ENCODE measurements at places on chromosomes 3 and 15.
A peak's percentile ranks its signal among the peaks of the same experiment; 100 is the strongest.

DNA sequence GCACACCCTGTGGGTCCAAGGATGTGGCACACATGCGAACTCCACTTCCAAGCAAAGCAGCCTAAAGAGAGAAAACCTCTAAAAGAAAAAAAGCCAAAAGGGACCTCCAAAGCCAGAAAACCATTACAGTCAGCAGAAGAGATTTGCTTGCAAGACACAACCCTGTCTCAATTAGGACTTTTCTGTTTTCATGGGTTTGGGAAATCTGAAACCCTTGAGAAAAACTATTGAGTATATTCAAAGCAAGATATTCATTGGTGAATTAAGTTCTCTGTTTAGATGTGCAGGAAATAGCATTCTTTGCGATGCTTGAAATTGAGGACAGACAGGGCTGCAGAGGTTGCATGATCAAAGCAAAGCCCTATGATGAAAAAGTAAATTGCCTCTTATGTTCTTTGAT, 10.2 kb upstream of the LDHAL6B start:
- no peak for DNase-seq

DNA sequence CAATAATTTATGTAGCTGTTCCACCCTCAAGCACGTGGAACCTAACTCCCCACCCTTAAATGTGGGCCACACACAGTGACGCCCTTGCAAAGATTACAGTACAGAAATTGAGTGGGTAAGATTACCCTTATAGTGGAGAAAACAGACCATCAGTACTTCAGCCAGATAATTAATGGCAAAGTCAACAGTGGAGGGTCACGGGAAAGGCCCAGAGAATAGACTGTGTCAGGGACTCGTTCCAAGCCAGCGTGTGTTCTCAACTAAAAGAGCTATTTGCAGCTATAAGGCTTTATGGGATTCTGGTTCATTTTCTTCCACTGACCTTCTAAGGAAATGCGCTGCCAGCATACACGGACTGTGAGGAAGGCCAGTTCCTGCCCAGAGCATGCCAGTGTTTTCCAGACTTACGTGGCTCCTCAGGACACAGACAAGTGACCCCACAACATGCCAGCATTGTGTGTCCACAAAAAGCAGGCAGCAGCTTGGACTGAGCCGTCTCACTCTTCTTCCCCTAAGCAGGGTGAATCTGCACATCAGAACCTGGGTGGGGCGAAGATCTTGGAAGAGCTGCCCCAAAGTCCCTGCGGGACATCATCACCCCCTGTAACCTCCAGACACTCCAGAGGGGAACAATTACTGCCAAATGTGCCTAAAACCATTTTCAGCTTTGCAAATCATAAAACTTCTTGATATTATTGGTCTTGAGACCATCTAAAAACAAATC, 428.5 kb downstream of the OCA2 start:
- DNase-seq = no peak

GRCh38 chr3:25257026-25257425, 171.0 kb upstream of the RARB start:
- DNase-seq = no peak

GRCh38 chr15:31297575-31298456, 28.8 kb upstream of the KLF13 start:
- no peak for DNase-seq

DNA sequence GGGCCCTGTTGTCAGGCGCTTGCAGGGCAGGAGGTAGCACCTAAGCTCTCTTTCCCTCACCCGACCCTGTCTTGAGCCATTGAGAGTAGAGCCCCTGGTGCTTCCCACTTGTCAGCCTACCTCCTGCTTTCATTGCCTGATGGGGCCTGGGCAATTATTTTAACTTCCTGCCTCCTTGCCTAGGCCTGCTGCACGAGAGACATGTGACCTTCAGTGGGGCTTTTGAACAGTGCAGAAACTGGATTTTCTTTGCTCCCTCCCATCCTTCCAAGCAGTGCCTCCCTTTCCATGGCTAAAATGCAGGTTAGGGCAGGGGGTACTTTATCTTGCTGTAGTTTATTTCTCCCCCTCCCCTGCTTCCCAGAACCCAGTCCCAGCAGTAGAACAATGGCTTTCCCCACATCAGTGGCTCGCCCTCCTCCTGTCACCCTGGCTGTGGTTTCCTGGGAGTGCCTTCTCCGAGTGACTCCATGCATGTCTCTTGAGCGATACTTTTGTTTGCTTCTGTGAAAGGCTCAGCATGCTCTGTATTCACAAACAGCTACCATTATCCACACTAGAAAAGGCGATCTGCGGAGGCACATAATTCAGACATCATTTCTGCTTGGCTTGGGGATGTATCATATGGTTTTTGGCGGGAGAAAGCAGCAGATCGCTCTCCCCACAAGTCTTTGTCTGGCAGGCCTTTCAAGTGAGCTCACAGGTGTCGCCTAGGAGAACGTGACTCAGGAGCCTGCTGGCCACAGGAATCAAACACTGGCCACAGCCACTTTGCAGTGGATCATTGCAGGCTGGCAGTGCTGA, 24.1 kb downstream of the PDIA5 start:
- no peak for DNase-seq

GRCh38 chr3:197353867-197354567, 55.6 kb upstream of the DLG1 start:
- no peak for DNase-seq

- DNase-seq = no peak
Observed at GRCh38 chr3:124858275-124858674, 28.9 kb downstream of the ITGB5 start.

- DNase-seq = no peak
Observed at GRCh38 chr3:38127611-38128302, 9.2 kb downstream of the ACAA1 start.

DNA sequence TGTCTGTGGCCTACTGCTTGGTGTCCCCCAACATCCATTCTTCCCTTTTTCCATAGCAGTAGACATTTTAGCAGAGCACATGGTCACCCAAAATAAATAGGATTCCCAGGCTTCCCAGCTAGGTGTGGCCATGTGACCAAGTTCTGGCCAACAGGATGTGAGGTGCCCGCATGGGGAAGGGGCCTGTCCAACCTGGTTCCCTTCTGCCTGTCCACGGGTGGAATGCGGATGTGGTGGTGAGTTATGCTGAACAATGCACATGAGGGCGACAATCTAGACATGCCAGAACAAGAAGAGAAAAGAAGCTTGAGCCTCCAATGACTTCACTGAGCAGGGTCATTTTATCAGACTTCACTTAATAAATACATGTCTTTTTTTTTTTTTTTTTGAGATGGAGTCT, 77.6 kb upstream of the DLG1 start:
- DNase-seq = no peak

- no peak for DNase-seq
Observed at GRCh38 chr3:136547293-136547692, 204.9 kb downstream of the STAG1 start.

GRCh38 chr15:48313216-48313615, 18.0 kb upstream of the DUT start:
- no peak for DNase-seq

GRCh38 chr3:116339441-116340028, 105.8 kb downstream of the LSAMP start:
- no peak for DNase-seq

- DNase-seq = no peak
Observed at GRCh38 chr3:55097441-55097840, 169.6 kb upstream of the LRTM1 start.

DNA sequence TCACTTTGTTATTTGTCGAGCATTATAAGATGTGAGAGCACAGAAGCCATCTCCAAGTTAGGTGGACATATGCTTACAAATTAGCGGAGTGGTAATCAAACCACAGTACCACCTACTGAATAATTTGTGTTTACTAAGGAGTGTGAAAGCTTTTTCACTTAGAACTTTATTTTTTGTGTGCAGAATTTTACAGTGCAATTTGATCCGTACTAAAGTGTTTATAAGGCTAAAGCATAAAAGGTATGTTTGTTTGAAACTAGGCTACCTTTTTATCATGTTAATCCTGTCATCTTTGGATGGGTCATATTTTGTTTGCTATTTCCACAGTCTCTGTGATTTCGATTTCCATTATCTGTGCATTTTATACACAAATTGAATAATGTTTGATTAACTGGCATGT, 37.5 kb downstream of the MAP2K5 start:
- DNase-seq = no peak

DNA sequence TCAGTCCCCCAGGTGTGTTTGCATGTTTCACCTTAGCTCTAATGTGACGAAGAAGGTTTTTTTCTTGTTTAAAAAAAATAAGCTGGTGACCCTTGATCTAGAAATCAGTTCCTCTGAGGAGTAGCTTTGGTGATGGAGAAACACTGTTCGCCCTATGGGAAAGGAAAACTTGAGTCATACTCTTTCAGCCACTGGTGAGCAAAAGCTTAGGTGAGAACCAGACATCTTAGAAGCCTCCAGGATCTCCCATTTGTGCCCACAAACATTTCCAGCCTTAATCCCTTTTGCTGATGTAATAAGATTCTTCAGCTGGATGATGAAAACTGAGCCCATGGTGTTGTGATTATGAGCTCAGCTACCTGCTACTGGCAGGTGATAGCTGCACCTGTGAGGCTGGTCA, 37.8 kb downstream of the SLC27A2 start:
- no peak for DNase-seq

GRCh38 chr3:22960105-22960984, 242.8 kb upstream of the UBE2E2 start:
- DNase-seq = no peak

DNA sequence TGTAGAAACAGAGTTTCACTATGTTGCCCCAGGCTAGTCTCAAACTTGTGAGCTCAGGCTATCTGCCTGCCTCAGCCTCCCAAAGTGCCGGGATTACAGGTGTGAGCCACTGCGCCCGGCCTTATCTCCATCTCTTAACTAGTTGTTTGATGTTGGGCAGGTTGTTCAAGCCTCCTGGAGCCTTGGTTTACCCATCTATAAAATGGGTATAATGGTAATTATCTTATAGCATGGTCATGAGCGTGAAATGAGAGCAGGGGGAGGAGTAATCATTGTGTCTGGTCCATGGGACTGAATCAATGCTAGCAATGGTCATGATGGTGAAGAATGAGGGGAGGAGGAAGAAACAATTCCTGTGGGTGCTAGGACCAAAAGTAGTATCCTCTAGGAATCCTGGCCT, 32.0 kb downstream of the SMAD3 start:
- no peak for DNase-seq

DNA sequence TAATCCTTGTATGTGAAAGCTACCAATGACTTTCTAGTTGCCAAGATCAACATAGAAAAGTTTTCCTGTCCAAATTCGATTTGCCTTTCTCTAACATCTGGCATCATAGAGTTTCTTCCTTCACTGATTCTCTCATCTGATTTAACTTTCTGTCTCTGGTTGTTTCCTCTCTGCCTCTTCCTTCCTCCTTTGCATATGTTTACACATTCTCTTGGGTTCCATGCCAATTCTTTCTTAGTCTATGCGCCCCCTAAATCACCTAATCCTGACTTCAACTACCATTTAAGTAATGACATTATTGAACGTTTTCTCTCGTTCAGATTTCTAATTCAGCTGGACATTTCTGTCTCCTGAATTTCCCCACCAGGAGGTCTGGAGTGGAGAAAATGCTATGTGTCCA, 561.9 kb upstream of the TGFBR2 start:
- DNase-seq = no peak

DNA sequence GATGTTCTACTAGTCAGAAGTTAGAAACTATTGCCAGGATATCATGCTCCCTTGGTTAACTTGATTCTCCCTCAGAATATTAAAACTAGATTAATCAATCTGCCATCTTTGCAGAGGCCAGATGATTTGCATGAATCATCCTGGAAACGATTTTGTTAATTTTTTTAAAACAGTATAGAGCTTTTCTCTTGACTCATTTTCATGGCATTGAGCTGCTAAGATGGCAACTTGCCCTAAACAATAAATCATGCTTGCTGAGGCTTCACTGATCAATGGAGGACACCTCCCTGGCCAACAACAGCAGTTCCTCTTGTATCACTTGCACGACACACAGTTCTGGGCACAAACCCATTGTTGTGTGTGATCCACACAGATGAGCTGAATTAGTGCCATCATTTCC, 109.1 kb downstream of the COL6A6 start:
- DNase-seq = no peak

GRCh38 chr3:82031596-82031995, 270.2 kb upstream of the GBE1 start:
- no peak for DNase-seq

- peak; percentile 26 for DNase-seq
Observed at GRCh38 chr3:182793663-182794454, 555 bp downstream of the ATP11B start.

DNA sequence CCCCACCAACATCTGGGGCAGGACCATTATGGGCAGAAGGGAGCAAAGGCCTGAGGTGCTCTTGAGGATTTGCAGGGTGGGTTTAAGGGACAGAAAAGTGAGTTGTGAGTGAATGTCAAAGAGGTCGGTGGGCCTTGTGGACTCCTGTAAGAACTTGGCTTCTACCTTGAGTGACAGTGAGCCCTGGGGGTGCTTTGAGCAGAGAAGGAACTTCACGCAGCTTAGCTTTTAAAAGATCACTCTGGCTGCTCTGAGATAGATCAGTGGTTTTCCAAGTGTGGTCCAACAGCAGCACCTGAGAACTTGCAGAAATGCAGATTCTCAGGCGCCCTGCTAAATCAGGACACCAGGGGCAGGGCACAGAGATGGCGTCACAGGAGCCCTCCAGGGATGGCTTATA, 15.3 kb upstream of the ALAS1 start:
- DNase-seq = no peak

DNA sequence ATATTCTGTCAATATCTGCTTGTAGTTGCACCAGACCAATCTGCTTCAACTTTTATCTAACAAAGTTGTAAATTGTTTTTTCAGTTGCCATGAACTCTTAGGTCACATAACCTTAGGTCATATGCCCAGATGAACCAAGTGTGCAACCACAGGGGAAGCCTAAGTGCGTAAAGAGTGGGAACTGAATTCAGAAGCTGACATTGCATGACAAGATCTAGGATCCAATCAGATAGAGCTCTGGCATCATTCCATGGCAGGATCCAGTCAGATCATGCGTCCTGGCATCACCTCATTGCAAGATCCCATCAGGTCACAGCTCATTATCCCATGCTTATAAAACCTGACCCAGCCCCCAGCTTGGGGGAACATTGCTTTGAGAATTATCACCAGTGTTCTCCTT, 18.9 kb upstream of the IFT57 start:
- no peak for DNase-seq
